ENCODE measurements at places on chromosomes 5 and 9.
A peak's percentile ranks its signal among the peaks of the same experiment; 100 is the strongest.

GRCh38 chr9:114619191-114619761 is 8.2 kb downstream of the TMEM268 start:
- peak overlapping the region; percentile 89 for H3K27ac ChIP-seq
- H3K36me3 ChIP-seq: peaks cover 54% of the 10 kb centered on the region
- no peaks in the 10 kb centered on the region for H3K27me3 ChIP-seq
- DNase-seq: no peak
- peaks cover 18% of the 10 kb centered on the region for H3K4me1 ChIP-seq
- peak overlapping the region; percentile 66 for H3K4me3 ChIP-seq

- H3K27me3 ChIP-seq: no peaks in the 10 kb centered on the region
- no peak overlapping the region for H3K27ac ChIP-seq
- no peak overlapping the region for H3K4me3 ChIP-seq
Measured at GRCh38 chr9:112555844-112556482, 69.3 kb downstream of the KIAA1958 start.

DNA sequence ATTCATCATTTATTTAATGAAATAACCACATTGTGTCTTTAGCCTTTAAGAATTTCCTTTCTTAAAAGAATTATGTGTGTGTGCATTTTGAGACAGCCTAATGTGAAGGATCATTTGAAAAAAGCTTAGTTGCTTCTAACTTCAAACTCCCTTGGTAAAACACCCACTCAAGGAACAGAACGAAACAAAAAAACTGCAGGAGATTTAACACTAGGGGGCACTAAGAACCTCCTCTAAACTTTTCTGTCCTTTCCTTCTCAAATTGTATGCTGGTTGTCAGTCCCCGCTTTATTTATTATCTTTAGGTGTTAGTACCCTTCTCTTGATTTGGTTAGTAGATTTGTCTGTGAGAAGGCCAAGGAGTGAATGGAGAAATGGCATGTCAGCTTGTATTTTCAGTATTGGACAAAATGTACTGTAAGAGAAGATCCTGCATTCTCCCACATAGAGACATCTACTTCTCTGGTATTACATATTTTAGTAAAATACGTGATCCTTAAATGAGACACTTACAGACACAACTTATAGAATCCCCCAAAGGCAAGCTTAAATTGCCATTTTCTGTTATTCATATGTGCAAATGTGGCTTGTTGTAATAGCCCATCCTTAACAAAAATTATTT is 229.7 kb downstream of the MRPS30 start:
- no peak overlapping the region for H3K4me3 ChIP-seq
- no peak overlapping the region for H3K27ac ChIP-seq
- H3K27me3 ChIP-seq: no peaks in the 10 kb centered on the region
- no peak for DNase-seq
- H3K4me1 ChIP-seq: no peaks in the 10 kb centered on the region
- no peaks in the 10 kb centered on the region for H3K36me3 ChIP-seq

DNA sequence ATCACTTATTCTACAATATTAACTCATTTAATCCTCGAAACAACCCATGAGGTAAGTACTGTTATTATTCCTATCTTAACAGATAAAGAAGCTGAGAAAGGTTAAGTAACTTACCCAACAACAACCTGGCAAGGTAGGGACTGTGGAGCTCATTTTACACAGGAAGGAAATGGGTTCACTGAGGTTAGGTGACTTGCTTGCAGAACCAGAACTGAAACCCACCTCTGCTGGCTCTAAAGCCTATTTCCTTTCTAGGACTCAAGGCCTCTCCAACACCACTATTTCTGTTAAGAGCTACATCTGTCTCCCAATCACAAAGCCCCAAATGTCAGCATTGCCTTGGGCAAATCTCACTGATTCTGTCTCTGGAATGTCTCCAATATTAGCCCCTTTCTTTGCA is 38.9 kb upstream of the IFNK start:
- no peaks in the 10 kb centered on the region for H3K27me3 ChIP-seq
- DNase-seq: no peak
- no peaks in the 10 kb centered on the region for H3K36me3 ChIP-seq
- no peak overlapping the region for H3K27ac ChIP-seq

GRCh38 chr5:54442271-54442670 is 13.2 kb upstream of the HSPB3 start:
- H3K27me3 ChIP-seq: peaks cover 11% of the 10 kb centered on the region
- no peak overlapping the region for H3K27ac ChIP-seq
- H3K4me3 ChIP-seq: no peak overlapping the region

DNA sequence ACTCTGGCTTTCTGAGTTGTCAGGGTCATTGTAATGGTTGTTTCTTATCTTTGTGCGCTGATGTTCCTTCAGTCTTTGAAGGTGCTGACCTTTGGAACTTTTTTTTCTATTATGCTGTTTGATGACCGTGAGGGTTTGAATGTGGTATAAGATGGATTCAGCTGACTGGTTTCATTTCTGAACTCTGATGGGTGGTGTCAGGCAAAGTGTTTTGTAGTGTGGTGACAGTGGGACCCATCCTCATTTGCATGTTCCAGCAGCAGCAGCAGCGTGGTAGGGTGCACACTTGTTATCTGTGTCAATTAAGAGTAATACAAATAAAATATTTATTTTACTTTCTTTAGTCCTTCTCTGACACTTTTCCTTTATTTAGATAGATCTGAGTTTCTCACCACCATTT is 227.7 kb upstream of the PRR16 start:
- H3K27ac ChIP-seq: no peak overlapping the region
- H3K27me3 ChIP-seq: no peaks in the 10 kb centered on the region
- no peak overlapping the region for H3K4me3 ChIP-seq
- H3K36me3 ChIP-seq: no peaks in the 10 kb centered on the region
- no peak for DNase-seq

- H3K36me3 ChIP-seq: peaks cover under 1% of the 10 kb centered on the region
- H3K27ac ChIP-seq: no peak overlapping the region
- H3K4me1 ChIP-seq: peaks cover 11% of the 10 kb centered on the region
- peaks cover 12% of the 10 kb centered on the region for H3K27me3 ChIP-seq
- no peak for DNase-seq
Measured at GRCh38 chr5:76845890-76846289, 3.9 kb upstream of the S100Z start.

GRCh38 chr5:94841598-94842322 is 223.3 kb downstream of the SLF1 start:
- H3K4me3 ChIP-seq: no peak overlapping the region
- H3K36me3 ChIP-seq: no peaks in the 10 kb centered on the region
- no peak for DNase-seq
- H3K27ac ChIP-seq: no peak overlapping the region
- peaks cover 2% of the 10 kb centered on the region for H3K4me1 ChIP-seq
- H3K27me3 ChIP-seq: peaks cover 15% of the 10 kb centered on the region

GRCh38 chr9:18554244-18554643 is 80.3 kb downstream of the ADAMTSL1 start:
- DNase-seq: no peak
- no peaks in the 10 kb centered on the region for H3K4me1 ChIP-seq
- no peaks in the 10 kb centered on the region for H3K36me3 ChIP-seq
- no peak overlapping the region for H3K4me3 ChIP-seq
- H3K27ac ChIP-seq: no peak overlapping the region

GRCh38 chr9:112868461-112868860 is 22.2 kb downstream of the SLC46A2 start:
- H3K4me3 ChIP-seq: no peak overlapping the region
- H3K27me3 ChIP-seq: no peaks in the 10 kb centered on the region
- no peak for DNase-seq
- no peaks in the 10 kb centered on the region for H3K36me3 ChIP-seq

GRCh38 chr9:136546697-136547501 is 1.1 kb upstream of the NOTCH1 start:
- peak overlapping the region; percentile 71 for H3K27ac ChIP-seq
- peaks cover 29% of the 10 kb centered on the region for H3K36me3 ChIP-seq
- DNase-seq: peak; percentile 49
- H3K27me3 ChIP-seq: no peaks in the 10 kb centered on the region
- H3K4me1 ChIP-seq: peaks cover 17% of the 10 kb centered on the region

- H3K27me3 ChIP-seq: no peaks in the 10 kb centered on the region
- DNase-seq: no peak
- H3K4me3 ChIP-seq: no peak overlapping the region
- peaks cover 27% of the 10 kb centered on the region for H3K36me3 ChIP-seq
Measured at GRCh38 chr5:56622141-56622540, 193.2 kb upstream of the MAP3K1 start.
